ENCODE measurements at places on chromosomes 7 and 10. TPM values are rescaled to one million over a fixed set of nuclear protein-coding genes. Genes with fewer than 3 reads are reported as not detected.

GRCh38 chr10:20473023-20473760 is 423.9 kb downstream of the NEBL start:
- no peaks in the 10 kb centered on the region for H3K27me3 ChIP-seq
- no peak overlapping the region for H3K27ac ChIP-seq

DNA sequence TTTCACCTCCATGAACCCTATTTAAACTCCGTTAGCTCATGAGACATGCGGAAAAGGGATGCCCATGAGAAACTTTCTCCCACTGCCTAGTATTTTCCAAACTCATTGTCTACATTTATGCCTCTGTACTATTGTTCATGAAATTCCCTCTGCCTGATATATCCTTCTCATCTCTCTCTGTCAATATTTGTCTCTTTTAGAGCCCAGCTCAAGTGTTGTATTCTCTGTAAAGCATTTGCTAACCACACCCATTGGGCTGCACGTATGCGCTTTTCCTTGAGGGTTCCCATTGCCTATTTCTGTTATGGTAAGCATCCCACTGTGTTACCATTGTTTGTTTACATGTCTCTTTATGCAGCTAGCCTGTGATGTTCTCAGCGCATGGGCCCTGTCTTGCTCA is 211.4 kb downstream of the MDFIC start:
- no peak overlapping the region for H3K4me3 ChIP-seq
- H3K27me3 ChIP-seq = no peaks in the 10 kb centered on the region
- H3K27ac ChIP-seq = no peak overlapping the region
- H3K4me1 ChIP-seq = peaks cover 30% of the 10 kb centered on the region

GRCh38 chr10:78028438-78029268 is 662 bp downstream of the POLR3A start:
- H3K4me3 ChIP-seq = peak overlapping the region; percentile 99
- no peaks in the 10 kb centered on the region for H3K27me3 ChIP-seq
- peaks cover 32% of the 10 kb centered on the region for H3K4me1 ChIP-seq
- peak overlapping the region; percentile 93 for H3K27ac ChIP-seq

GRCh38 chr10:101032637-101033224 is 1.7 kb downstream of the SFXN3 start:
- H3K27me3 ChIP-seq = no peaks in the 10 kb centered on the region
- H3K36me3 ChIP-seq = peaks cover 8% of the 10 kb centered on the region
- H3K4me1 ChIP-seq = peaks cover 17% of the 10 kb centered on the region
- DNase-seq = peak; percentile 79
- peak overlapping the region; percentile 79 for H3K4me3 ChIP-seq

GRCh38 chr10:15735763-15736162 is 16.0 kb upstream of the ITGA8 start:
- no peak for DNase-seq
- no peak overlapping the region for H3K4me3 ChIP-seq
- H3K27me3 ChIP-seq = peaks cover 5% of the 10 kb centered on the region
- H3K27ac ChIP-seq = no peak overlapping the region

DNA sequence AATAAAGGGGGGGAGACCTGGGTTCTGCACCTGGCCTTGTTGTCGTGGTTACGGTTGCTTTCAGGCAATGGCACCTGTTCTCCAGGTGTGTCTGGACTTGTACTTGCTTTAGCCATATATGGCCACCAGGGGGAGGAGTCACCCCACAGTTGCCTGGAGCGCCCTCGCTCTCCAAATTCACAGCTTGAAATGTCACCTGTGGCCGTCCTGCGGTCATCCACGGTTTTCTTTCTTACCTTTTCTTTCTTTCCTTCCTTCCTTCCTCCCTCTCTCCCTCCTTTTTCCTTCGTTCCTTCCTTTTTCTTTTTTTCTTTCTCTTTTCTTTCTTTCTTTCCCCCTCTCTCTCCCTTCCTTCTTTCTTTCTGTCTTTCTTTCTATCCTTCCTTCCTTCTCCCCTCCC is 157.2 kb upstream of the ZNF92 start:
- H3K4me3 ChIP-seq = no peak overlapping the region
- no peaks in the 10 kb centered on the region for H3K36me3 ChIP-seq

- no peak overlapping the region for H3K4me3 ChIP-seq
- no peaks in the 10 kb centered on the region for H3K4me1 ChIP-seq
- H3K27ac ChIP-seq = no peak overlapping the region
- H3K27me3 ChIP-seq = no peaks in the 10 kb centered on the region
- no peak for DNase-seq
- no peaks in the 10 kb centered on the region for H3K36me3 ChIP-seq
Measured at GRCh38 chr10:22969704-22970103, 41.9 kb downstream of the ARMC3 start.

- H3K4me1 ChIP-seq = no peaks in the 10 kb centered on the region
- H3K27ac ChIP-seq = no peak overlapping the region
- H3K36me3 ChIP-seq = no peaks in the 10 kb centered on the region
- no peaks in the 10 kb centered on the region for H3K27me3 ChIP-seq
- no peak for DNase-seq
- H3K4me3 ChIP-seq = no peak overlapping the region
Measured at GRCh38 chr7:44268671-44269070, 56.7 kb downstream of the CAMK2B start.

- no peak overlapping the region for H3K27ac ChIP-seq
- H3K4me1 ChIP-seq = peaks cover 5% of the 10 kb centered on the region
- H3K36me3 ChIP-seq = no peaks in the 10 kb centered on the region
- DNase-seq = no peak
- H3K27me3 ChIP-seq = peaks cover 27% of the 10 kb centered on the region
Measured at GRCh38 chr7:85186083-85186520, 754 bp downstream of the SEMA3D start.

GRCh38 chr10:120456626-120457430 is at the start of gene PLPP4:
PLPP4 (plus strand) TSS chr10:120457227; CDS start chr10:120457306, 79 bp downstream.
- H3K4me1 ChIP-seq = no peaks in the 10 kb centered on the region
- no peak for DNase-seq

- H3K27ac ChIP-seq = no peak overlapping the region
- no peaks in the 10 kb centered on the region for H3K36me3 ChIP-seq
- no peaks in the 10 kb centered on the region for H3K27me3 ChIP-seq
- no peak overlapping the region for H3K4me3 ChIP-seq
- DNase-seq = no peak
- H3K4me1 ChIP-seq = no peaks in the 10 kb centered on the region
Measured at GRCh38 chr7:18553605-18554003, 58.1 kb downstream of the HDAC9 start.

GRCh38 chr7:2737771-2738540 is 50.0 kb downstream of the AMZ1 start:
- H3K36me3 ChIP-seq = peaks cover 3% of the 10 kb centered on the region
- H3K27me3 ChIP-seq = no peaks in the 10 kb centered on the region
- H3K4me1 ChIP-seq = peaks cover 2% of the 10 kb centered on the region
- no peak overlapping the region for H3K4me3 ChIP-seq

- no peak for DNase-seq
- H3K27ac ChIP-seq = no peak overlapping the region
- no peaks in the 10 kb centered on the region for H3K36me3 ChIP-seq
- H3K27me3 ChIP-seq = no peaks in the 10 kb centered on the region
Measured at GRCh38 chr7:116331020-116331419, 120.7 kb downstream of the TES start.

GRCh38 chr7:117036053-117036669 is 82.9 kb downstream of the ST7 start:
- H3K4me1 ChIP-seq = peaks cover 5% of the 10 kb centered on the region
- no peak for DNase-seq
- no peak overlapping the region for H3K27ac ChIP-seq
- no peaks in the 10 kb centered on the region for H3K27me3 ChIP-seq
- no peak overlapping the region for H3K4me3 ChIP-seq
- no peaks in the 10 kb centered on the region for H3K36me3 ChIP-seq

DNA sequence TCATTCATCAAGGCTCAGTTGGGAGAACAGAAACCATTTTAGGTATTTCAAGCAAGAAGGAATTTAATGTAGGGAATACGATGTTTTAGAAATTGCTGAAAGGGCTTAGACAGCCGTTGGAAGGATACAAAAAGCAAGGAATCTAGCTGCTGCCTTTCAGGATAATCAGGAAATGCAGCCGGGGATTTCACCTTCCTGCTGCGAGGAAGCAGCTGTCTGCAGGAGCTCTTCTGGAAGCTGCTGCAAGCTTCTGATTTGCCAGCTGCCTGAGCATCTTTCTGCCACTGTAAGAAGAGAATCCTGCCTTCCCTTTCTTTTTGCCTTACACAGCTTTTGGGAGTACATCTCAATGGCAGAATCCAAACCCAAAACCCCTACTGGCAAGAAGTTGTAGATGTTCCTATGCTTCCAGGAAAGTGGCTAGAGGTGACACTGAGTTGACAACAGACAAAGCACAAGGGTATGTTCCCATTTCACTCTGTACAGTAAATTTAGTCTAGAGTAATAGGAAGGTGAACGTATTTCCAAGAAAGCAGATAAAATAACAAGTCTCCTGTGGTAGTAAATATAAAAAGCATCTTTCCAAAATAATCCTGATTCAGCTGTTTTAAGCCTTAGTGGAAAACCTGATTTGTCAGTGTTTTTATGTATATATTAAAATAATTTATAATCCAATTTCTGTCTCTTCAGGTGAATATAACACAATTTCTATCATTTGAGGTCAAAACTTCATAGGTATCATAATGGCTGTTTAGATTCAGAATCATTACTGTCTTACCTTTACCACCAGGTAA is 148.4 kb upstream of the LRGUK start:
- DNase-seq = no peak
- H3K36me3 ChIP-seq = peaks cover 9% of the 10 kb centered on the region
- H3K27me3 ChIP-seq = no peaks in the 10 kb centered on the region
- no peak overlapping the region for H3K4me3 ChIP-seq
- no peak overlapping the region for H3K27ac ChIP-seq

DNA sequence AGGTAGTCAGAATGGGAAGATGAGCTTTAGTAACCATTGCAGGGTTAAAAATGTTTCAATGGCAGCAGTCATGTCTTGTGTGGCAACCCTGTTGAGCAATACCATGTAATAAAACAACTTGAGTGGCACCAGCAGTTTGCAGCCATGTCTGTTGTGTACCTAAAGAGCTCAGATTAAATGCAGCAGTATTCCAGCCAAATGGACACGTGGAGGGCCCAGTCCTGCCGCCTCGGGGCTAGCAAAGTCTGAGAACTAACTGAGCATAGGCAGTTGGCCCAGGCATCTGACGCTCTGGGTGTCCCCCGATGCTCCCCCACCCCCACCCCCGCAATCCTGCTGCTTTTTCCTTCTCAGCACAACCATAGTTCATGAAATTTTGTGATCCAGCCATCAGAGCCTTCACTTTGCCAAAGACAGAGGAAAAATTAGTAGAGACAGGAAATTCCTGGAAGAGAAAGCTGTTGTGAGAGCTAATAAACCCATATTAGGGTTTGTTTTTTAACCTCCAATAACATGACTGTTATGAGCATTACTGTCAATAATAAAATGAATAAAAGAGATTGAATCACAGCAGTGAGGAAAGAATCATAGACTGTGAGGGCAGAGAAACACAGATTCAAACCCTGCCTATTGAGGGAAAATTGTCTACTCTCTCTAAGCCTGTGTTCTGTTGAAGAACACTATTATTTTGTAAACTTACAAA is 220.6 kb upstream of the RHOBTB1 start:
- no peak overlapping the region for H3K27ac ChIP-seq
- DNase-seq = no peak
- H3K4me3 ChIP-seq = no peak overlapping the region
- no peaks in the 10 kb centered on the region for H3K36me3 ChIP-seq
- no peaks in the 10 kb centered on the region for H3K4me1 ChIP-seq

DNA sequence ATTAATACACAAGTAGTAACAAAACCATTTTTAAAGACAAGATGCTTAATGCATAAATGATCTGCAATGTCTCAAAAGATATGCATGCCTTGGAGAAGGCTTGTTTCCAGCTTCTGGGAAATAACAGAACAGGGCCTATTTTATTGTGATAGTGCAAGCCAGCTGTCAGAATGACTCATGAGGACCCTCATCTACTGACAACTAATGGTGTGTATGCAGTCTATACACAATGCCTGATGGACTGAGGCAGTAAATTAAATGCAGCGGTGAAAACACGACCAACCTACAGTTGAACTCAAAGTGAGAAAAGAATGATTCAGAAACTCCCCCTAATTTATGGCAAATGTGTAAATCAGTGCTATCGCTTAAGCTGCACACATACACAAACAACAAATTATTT is 46.3 kb downstream of the VPS41 start:
- no peak overlapping the region for H3K4me3 ChIP-seq
- no peaks in the 10 kb centered on the region for H3K4me1 ChIP-seq
- no peak for DNase-seq

GRCh38 chr10:43166880-43167497 is 28.7 kb downstream of the CSGALNACT2 start:
- no peak overlapping the region for H3K4me3 ChIP-seq
- no peak overlapping the region for H3K27ac ChIP-seq
- H3K27me3 ChIP-seq = no peaks in the 10 kb centered on the region
- H3K4me1 ChIP-seq = peaks cover 32% of the 10 kb centered on the region
- DNase-seq = no peak

DNA sequence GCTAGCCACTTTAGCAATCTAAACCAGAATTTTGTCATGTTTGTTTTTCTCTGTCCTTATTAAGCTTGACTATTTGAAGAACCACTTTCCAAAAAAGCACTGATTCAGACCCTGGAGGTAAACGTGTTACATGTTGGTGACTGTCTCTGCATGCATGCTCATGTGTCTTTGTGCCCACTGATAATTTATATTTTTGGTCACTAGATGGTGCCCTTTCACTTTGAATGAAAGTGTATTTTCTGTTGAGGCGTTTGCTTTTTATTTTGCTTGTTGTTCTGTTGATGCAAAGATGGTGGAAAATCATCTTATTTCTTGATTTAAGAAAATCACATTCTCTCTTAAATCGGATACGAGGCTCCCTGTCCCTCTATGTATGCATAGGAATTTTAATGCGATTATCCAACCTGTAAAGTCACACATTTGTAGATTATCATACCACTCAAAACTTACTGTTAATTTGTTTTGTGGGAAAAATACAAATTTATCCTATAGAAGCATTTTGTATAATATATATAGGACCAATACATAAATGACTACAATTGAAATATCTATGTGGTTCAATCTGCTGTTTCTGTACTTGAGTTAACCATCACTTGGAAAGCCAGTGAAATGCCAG is 269.3 kb downstream of the BICC1 start:
- H3K4me1 ChIP-seq = no peaks in the 10 kb centered on the region
- no peak overlapping the region for H3K27ac ChIP-seq
- H3K4me3 ChIP-seq = no peak overlapping the region
- no peak for DNase-seq

DNA sequence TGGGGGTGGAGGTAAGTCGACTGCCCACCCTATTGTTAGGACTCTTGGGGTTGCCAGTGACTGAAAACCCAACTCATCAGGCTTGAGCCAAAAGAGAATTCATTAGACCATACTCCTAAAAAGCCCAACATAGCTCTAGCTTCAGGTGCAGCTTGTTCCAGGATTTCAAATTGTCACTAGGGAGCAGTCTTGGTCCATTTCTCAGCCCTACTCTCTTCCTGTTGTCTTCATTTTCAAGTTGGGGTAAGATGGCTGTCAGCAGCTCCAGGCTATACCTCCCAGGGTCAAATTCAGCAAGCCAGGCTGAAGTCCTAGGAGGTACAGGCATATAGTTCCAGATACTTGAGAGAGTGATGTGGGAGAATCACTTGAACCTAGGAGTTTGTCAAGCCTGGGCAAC is 14.9 kb upstream of the COL13A1 start:
- H3K27me3 ChIP-seq = peaks cover 14% of the 10 kb centered on the region
- H3K4me1 ChIP-seq = no peaks in the 10 kb centered on the region
- no peak overlapping the region for H3K4me3 ChIP-seq

GRCh38 chr7:53602817-53603418 is 567.5 kb downstream of the POM121L12 start:
- H3K36me3 ChIP-seq = no peaks in the 10 kb centered on the region
- H3K4me1 ChIP-seq = no peaks in the 10 kb centered on the region
- no peaks in the 10 kb centered on the region for H3K27me3 ChIP-seq
- no peak for DNase-seq
- no peak overlapping the region for H3K27ac ChIP-seq

Gene ADAM12
- total RNA-seq = 0.97 TPM

Gene CYREN
- total RNA-seq = 43.6 TPM

Gene NPC1L1
- total RNA-seq = not detected

Gene ELFN1
- 0.10 TPM for total RNA-seq

Gene BMS1
- total RNA-seq = 25.5 TPM

Gene FAM237B
- not detected for total RNA-seq

Gene ICA1
- 2.4 TPM for total RNA-seq

Gene FEZF1
- total RNA-seq = not detected
